ENCODE measurements at places on chromosomes 7 and 10.

DNA sequence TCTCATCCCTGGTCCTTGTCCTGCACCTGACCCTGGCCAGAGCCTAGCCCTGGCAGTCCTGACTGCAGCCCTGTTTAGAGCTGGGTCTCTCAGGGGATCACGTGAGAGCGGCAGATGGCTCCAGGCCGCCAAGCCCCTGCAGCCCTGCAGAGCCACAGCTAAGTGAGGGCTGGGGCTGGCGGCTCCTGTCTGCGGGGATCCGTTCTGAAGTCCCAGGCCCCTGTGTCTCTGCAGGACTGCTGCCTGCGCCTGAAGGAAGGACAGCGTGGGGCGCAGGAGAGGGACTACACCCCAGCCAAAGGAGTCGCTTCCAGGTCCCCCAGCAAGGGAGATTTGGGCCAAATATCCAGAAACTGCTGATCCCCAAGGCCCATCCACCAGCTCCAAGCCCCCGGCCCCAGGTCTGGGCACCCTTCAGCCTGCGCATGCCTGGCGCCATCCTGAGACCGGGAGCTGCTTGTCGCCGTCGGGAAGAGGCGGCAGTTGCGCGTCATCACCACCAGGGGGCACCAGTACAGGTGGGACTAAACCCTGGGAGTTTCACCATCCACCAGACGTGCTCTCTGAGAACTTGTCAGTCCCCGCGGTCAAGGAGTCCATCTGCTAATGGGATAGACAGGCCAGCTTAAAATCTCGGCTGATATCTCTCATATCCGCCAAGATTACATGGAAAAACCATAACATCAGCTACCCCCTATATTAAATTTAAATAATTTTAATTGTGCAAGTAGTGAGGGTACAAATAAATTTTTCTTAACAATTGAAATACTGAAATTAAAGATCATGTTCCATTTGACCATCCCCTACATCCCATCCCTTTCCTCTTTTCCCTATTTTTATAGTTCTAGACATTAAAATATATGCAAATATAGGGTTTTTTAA, 25.1 kb upstream of the GHRHR start:
- peak; percentile 89 for DNase-seq

DNA sequence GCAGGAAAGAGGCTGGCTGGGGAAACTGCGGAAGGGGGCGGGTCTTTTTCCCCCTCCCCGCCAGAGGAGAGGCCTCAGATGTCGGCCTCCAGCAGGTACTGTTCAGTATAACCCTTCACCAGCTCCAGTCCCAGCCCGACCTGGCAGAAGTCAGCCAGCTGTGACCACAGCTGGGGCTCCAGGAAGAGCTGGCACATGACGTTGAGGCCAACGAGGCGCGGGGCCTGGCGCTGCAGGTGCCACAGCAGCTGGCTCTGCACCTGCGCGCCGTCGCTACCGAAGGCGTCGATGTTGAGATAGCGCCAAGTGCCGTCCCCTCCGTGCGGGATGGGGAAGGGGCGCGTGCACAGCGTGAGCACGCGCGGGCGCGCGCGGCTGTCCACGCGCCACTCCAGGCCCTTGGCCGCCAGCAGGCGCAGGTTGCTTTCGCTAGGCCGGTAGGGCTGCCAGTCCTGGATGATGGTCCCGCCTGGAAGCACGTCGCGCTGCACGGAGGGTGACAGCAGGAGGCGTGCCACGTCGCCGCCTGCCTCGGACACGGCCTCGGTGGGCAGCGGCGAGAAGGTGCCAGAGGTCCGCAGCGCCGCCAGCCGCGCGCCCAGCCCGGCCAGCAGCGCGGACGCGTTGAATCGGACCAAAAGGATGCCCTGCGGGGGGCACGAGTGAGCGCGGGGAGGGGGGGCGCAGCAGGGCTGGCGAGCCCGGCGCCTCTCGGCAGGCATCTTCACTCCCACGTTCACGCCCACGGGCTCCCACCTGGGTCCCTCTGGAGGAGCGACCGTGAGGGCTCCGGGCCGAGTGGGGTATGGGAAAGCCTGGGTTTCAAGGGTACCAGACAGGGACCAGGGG, 6.9 kb upstream of the VGF start:
- DNase-seq = peak; percentile 44

- no peak for DNase-seq
These were observed 234.5 kb downstream of the AHR start for GRCh38 chr7:17532861-17533404.

- no peak for DNase-seq
These were observed 164.4 kb downstream of the SH2D4B start for GRCh38 chr10:80702143-80702542.

DNA sequence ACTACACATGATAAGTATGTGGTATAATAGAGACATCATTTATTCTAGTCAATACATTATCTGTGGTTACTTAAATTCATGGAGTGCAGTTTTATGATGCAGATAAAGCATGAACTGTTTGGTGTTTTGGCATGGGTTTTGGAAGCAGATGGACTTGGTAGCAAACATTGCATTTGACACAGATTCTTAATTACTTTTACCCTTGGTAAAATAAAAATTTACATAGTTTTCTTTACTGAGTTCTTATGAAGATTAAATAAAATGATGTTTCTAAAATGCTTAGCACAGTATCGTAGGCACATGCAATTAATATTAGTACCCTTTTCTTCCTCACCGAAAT, 92.0 kb downstream of the ABCA13 start:
- no peak for DNase-seq

- no peak for DNase-seq
These were observed 78.7 kb downstream of the PIP4K2A start for GRCh38 chr10:22635650-22636049.

GRCh38 chr7:154423231-154423630, 371.0 kb downstream of the DPP6 start:
- DNase-seq = no peak

DNA sequence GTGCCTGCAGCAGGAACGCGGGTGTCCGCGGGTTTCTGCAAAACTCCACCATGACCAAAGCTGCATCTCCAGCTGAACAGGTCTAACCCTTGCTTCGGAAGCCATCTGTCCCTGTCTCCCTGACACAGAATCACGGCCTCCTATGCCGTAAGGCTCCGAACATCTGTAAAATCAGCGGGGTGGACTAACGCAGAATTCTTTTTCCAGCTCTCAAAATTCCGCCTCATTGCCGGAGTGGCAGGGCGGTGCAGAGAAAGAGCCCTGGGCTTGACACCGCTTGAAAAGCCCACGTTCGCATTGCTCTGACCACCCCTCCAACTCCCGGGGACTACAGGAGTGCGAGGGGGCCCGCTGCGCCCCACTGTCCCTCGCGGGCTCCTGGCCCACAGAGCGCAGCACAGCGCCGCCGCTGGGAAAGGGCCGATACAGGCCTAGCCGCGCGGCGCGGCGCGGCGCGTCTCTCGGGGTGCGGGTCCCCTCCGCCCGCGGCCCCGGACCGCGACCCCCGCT, 409 bp downstream of the DNMBP start:
- DNase-seq = peak; percentile 66

DNA sequence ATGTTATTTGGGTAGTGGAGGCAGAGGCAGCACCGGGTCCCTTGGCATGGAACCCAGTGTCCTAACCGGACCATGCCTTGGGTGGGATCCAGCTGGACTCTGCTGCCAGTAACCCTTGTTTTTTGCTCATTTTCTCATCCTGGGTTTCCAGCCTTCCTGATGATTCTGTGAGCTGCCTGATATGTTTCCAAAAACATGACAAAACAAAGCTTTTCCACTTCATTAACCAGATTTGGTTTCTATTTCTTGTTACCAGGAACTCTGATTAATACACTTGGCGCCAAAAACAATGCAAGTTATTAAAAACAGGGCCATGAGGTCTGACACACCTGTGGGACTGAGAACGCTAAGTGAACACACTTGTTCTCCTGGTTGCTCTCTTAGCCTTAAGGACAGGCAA, 32.8 kb upstream of the DLG5 start:
- no peak for DNase-seq

GRCh38 chr10:127911218-127911866, 4.4 kb downstream of the PTPRE start:
- no peak for DNase-seq

DNA sequence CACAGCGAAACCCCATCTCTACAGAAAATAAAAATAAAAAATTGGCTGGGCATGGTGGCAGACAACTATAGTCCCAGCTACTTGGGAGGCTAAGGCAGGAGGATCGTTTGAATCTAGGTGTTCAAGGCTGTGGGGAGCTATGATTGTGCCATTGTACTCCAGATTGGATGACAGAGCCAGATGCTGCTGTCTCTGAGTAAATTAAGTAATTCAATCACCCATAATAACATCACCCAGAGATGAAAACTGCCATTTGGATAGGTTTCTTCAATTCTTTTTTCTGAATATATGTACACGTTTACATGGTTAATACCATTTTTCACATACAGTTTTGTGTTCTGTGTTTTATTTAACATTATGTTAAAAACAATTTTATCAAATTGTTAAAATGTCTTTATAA, 79.3 kb downstream of the WIPF3 start:
- no peak for DNase-seq

- DNase-seq = no peak
These were observed 45.8 kb downstream of the ZNF800 start for GRCh38 chr7:127346575-127347256.

- no peak for DNase-seq
These were observed 1.7 kb upstream of the TRIP6 start for GRCh38 chr7:100865372-100865911.

DNA sequence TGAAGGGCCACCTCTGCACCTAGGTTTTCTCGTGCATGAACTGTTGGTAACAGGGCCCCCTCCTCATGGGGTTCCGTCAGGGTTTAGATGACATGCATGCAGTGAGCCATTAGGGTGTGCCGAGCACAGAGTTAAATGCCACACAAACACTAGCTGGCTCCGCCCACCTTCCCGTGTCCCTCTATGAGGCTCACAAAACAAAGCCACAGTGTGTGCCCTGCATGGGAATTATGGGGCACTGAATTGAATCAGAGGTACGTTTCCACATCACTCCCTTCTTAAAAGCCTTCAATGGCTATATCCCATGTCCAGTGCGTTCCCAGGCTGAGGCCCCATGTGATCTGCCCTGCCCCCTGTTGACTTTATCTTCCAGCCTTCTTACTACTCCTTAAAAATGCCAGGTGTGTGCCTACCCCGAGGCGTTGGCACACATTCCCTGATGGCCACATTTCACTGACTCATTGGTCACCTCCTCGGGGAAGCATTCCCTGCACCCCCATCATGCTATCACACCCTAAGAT, 35.7 kb downstream of the GSDME start:
- DNase-seq = no peak

DNA sequence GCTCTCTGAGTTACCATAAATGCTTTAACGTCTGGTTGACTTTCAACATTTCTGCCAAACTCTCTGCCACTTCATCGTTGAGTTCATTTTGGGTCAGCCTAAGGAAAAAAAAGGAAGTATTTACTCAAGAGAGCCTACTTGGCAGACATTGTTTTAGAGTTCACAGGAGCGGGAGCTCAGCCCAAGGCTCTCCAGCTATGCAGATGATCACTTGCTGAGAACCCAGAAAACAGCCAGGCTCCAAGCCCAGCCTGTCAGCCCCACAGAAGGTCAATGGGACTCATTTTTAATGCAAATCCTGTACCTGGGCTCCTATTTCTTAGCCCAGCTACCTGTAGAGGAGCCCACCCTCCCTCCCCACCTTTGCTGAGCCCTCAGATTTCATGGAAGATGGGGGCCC, 45.5 kb downstream of the NOD1 start:
- DNase-seq = no peak

DNA sequence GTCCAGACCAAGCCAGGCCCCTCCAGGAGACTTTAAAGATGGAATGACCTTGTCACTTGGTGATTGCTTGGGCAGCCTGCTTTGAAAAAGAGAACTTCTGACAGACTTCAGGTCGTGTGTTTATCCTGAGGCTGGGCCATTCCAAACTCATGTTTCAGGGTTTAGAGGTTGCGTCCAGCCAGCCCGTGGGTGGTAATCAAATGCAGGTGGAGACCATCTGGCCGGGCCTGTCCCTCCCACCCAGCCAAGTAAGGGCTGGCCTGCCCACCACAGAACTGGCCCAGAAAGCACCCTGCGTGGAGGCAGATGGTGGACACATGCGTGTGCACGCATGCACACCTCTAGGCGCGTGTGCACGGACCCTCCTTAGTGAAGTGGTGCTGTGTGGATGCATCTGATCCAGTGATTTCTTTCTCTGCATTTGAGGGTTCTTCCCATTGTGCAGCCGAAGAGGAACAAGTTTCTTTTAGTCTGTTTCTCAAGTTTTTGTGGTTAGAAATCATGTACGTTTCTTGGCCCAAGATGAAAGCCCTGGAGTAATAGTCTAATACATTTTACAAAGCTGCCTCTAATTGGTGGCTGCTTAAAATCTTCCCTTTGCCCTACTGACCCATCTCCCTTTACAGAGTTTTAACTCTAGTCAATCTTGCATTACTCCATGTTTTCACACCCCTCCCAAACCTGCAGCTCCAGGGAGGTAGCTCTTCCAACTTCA, 43.0 kb downstream of the SUFU start:
- DNase-seq = no peak

- DNase-seq = no peak
These were observed 1439.9 kb upstream of the CELF2 start for GRCh38 chr10:9577746-9578145.

DNA sequence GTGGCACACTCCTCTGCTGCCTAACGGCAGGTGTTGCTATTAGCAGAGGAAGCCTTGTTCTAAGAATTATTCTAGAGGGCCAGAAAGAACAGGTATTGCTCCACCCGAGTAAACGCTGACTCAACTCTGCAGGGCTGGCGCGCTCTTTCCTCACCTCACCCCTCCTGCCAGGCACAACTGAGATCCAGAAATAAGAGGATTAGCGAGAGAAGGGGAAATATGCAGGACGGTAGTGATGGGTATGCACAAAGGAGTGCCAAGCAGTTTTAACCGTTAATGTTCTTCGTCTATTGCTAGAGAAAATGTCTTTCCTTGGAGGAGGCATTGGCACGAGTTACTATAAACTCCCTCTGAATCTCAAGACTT, 369 bp upstream of the SCIN start:
- DNase-seq = peak; percentile 71

Measured in NCI-H510A treated with DMSO at 0.1 percent for 48 hours (cell line).